Forelimb muscle (tissue), 1 donor: ENCODE measurements at places on chromosomes 12 and 14. TPM values are rescaled to one million over a fixed set of nuclear protein-coding genes. Genes with fewer than 3 reads are reported as not detected.

PMCH gene
- 0.42 TPM for polyA plus RNA-seq

PROX2 gene
- polyA plus RNA-seq, result 0.85 TPM

VDR gene
- polyA plus RNA-seq, result 0.46 TPM

PRB2 gene
- not detected for polyA plus RNA-seq

RNASE3 gene
- polyA plus RNA-seq, result 0.28 TPM

LRRC10 gene
- 0.05 TPM for polyA plus RNA-seq

TAS2R30 gene
- 0.39 TPM for polyA plus RNA-seq

ESPL1 gene
- polyA plus RNA-seq, result 4.3 TPM

STAB2 gene
- polyA plus RNA-seq, result 3.9 TPM
